Stimulated activated CD4-positive, alpha-beta T cell treated with anti-CD3 and anti-CD28 coated beads, Interleukin-4, amount 100 ng/mL, for 24 hours (primary cell): ENCODE measurements at places on chromosomes 11 and 22.
A peak's percentile ranks its signal among the peaks of the same experiment; 100 is the strongest.

- DNase-seq: no peak
Observed at GRCh38 chr11:121358760-121359159, 66.2 kb downstream of the SC5D start.

GRCh38 chr11:14902650-14903350 is 10.8 kb upstream of the CYP2R1 start:
- DNase-seq: no peak

DNA sequence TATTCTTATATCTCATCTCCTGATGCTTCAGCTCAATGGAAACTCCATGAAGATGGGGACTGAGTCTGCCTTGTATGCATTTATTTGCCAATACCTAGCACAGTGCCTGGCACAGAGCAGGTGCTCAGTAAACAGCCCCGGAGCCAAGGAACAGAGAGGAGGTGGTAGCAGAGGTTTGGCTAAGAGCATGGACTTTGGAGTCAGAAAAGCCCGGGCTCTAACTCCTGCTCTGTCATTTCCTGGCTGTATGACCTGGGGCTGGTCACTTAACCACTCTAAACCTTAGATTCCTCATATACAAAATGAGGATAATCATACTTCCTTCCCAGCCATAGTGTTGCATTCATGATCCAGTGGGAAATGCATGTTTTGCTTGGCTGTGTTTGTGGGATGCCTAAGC is 36.6 kb downstream of the TP53I11 start:
- DNase-seq: no peak

GRCh38 chr22:42678894-42679293 is 29.7 kb upstream of the CYB5R3 start:
- no peak for DNase-seq

DNA sequence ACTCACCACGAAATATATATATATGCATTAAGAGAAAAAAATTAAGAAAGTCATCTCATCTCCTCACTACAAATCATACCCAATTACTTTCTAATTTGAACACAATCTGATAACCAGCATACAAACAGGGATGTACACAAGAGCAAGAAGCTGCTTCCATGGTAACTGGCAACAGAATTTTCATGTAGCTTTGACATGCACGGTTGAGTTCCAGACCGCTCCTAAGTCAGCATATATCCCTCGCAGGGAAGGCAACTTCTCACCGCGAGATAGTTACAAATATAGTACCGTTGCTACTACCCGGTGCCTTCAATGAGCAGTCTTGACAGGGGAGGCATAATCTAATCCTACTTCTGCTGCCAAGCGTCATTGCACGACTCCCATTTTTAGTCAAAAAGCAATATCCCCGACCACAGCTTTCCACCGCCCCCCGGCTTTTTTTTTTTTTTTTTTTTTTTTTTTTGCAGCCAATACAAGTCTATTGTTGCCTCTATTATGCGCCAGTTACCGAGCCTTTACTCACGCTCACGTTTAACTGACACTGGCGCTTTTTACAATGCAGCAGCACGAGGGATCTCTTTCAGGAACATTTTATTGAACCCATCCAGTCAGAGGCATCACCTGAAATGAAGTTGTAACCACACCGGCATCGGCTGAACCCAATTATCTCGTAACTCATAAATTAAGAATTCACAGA is 2.2 kb downstream of the CADM1 start:
- DNase-seq: peak; percentile 11

GRCh38 chr11:14312736-14313438 is 46.1 kb downstream of the RRAS2 start:
- no peak for DNase-seq

DNA sequence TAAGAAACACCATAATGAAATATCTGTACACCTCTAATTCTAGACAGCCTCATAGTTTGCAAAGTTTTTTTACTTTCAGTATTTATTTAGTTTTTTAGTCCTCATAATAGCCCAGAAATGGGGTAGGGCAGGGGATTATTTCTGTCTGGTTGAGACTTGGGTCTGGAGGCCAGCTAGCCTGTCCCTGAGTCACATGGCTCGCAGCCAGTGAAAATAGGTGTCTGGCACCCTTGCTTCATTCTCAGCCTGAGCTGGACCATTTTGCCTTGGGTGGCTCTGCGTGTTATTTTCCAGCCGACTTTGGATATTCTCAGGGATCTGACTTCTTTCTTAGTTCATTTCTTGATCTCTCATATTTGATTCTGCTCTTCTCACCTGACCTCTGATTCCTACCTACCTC is 123.9 kb upstream of the NARS2 start:
- no peak for DNase-seq

DNA sequence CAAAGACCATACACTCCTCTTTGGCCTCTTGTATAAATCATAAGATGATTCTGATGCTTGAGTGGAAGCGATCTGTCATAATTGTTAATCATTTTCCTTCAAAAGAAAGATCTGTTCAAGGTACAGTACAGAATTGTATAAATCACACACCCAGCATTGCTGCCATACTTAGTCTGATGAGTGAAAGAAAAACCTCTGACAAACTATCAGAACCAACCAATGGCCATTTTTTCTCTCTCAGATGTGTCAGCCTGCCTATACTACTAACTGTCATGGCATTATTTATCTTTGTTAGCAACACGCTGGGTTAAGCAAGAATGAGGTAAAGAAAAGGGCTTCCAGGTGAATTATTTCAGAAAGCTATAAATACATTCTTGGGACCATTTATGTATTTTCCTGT is 1112.7 kb upstream of the TENM4 start:
- DNase-seq: no peak

DNA sequence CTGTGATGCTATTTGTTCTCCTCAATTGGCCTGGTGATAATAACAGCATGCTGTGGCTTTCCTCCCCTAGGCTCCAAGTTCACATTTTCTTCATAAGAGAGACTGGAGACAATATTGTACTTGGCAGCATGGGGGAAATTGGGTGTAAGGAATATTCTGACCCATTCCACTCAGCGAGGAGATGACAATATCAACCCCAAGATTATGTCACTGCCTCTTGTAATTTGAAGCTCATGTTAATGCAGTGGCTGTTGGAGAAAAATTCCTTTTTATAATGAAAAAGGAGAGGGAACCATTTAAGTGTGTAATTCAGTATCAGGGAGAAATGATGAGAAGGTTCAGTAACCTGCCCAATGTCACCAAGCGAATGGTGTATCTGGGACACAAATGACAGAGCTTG is 665.8 kb downstream of the NTM start:
- no peak for DNase-seq

DNA sequence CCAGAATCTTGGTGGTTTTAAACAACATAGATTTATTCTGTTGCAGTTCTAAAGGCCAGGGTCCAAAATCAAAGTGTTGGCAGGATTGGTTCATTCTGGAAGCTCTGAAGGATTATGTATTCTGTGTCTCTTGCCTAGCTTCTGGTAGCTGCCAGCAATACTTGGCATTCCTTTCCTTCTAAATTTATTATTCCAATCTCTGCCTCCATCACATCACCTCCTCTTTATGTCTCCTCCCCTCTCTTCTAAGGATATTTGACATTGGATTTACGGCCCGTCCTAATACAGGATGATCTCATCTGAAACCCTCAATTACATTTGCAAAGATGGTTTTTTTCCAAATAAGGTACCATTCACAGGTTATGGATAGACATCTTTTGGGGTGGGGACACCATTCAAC is 186.5 kb downstream of the SBF2 start:
- DNase-seq: no peak

DNA sequence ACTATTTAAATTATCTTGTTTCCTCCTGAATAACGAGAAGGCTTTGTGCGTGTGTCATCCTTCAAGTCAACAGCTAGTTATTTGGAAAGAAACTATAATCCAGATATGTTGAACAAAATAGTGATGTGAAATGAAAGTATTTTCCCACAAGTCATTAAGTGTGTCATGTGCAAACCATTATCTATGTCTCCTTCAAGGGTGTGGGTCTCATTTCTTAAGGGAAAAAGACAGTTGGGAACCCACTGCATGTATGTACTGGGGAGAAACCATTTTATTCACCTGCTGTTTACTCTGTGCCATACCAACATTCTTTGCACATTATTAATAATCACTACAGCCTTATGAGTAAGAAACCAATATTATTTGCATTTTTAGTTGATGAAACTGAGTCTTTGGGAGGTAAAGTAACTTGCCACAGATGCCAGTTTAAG is 145.3 kb upstream of the CTSC start:
- no peak for DNase-seq
